ENCODE measurements at places on chromosomes 11 and 22. TPM values are rescaled to one million over a fixed set of nuclear protein-coding genes. Genes with fewer than 3 reads are reported as not detected.

TRIM49 gene
- polyA plus RNA-seq: not detected

- H3K27ac ChIP-seq: peak overlapping the region; percentile 90
- H3K36me3 ChIP-seq: no peaks in the 10 kb centered on the region
- H3K4me3 ChIP-seq: peak overlapping the region; percentile 82
Observed at GRCh38 chr11:128563942-128564641, 23.3 kb downstream of the ETS1 start.

CCDC89 gene
- not detected for polyA plus RNA-seq

GRCh38 chr11:64535811-64536210 is 55.2 kb upstream of the SLC22A12 start:
- DNase-seq: no peak
- peaks cover 19% of the 10 kb centered on the region for H3K4me1 ChIP-seq
- H3K36me3 ChIP-seq: no peaks in the 10 kb centered on the region

PNPLA3 gene
- not detected for polyA plus RNA-seq

- DNase-seq: no peak
- H3K4me3 ChIP-seq: no peak overlapping the region
- H3K4me1 ChIP-seq: no peaks in the 10 kb centered on the region
Observed at GRCh38 chr11:112306230-112306629, 45.6 kb upstream of the PLET1 start.

DNA sequence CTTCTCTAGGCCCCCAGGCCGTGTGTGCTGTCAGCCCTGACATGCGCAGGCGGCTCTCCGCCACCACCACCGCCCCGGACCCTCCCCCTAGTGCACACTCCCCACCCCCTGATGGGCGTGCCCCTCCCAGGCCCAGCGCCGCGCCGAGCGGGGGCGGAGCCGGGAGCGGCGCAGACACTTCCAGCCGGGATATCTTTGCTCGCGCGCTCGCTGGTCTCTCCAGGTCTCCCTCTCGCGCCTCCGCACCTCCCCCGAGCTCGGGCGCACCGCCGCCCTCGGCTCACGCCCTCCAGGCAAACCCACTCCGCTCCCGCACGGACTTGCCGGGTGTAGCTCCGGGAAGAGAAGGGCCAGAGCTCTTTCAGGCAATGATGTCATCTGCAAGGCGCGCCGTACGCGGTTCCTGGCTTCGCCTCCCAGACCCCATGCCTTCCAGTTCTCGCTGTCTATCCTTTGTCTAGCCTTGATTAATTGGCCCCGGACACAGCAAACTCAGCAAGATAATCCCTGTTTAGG is at the start of gene SCN3B:
Gene SCN3B, minus strand, starts transcription at position 59 of the 516 bp plus-strand sequence. CDS start 823 bp downstream, outside the sequence.
- peaks cover 25% of the 10 kb centered on the region for H3K36me3 ChIP-seq
- H3K27me3 ChIP-seq: peaks cover 45% of the 10 kb centered on the region
- peak within 1 kb of the TSS; percentile 77 for H3K4me3 ChIP-seq
- peaks cover 27% of the 10 kb centered on the region for H3K4me1 ChIP-seq

MAJIN gene
- polyA plus RNA-seq: not detected

Measured in naive B cell (primary cell).